ENCODE measurements at places on chromosomes 7 and 10.
A peak's percentile ranks its signal among the peaks of the same experiment; 100 is the strongest.

GRCh38 chr10:5502061-5502521 is 2.7 kb upstream of the CALML5 start:
- no peak for DNase-seq

- DNase-seq, result no peak
Observed at GRCh38 chr7:131642429-131642828, 86.0 kb upstream of the PODXL start.

- no peak for DNase-seq
Observed at GRCh38 chr7:11584406-11585031, 247.5 kb downstream of the THSD7A start.

DNA sequence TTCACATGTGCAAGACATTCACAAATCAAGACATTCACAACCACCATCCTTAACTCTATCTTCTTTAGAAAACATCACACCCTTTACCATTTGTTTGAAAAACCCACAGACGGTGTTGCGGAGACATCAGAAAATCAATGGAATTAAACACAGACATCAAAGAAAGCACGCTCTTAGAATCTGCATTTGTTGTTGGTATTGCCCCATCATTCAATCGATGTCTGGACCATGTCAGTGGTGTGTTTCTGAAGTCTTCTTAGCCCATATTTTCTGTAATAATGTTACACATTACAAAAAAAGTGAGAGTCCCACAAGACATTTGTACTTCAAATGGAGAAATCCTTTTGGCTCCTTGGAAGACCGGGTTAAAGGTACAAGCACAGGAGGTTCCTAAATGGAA is 173.9 kb upstream of the AOAH start:
- no peak for DNase-seq

- no peak for DNase-seq
Observed at GRCh38 chr10:58180666-58181065, 87.0 kb downstream of the IPMK start.

DNA sequence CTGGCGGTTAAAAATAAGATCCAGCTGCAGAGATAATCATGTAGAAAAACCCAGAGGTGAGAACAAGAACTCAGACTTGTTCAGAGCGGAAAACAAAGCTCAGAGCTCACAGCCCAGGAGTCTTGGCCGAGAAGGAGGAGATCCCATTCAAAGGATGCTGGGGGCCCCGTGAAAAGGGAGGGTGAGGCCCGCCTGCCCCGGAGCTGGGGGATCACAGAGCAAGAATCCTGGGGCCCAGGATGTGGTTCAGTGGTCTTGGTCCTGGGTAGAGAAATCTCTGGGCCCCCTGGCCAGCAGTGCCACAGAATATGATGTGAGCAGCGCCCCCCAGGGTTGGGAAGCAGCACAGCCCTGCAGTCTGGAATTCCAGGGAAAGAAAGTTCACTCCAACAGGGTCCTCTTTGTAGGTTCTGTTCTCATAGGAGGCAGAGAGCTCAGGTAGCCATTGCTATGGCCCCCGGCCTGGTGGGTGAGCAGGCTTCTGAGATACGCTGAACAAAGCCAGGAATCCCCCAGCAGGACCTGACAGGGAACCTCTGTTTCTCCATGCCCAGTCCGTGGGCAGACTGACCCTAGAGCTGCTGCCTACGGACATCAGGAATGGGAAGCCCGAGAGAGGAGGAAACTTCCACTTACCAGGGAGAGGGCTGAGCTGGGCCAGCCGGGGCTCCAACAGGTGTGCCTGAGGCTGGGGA is 77.7 kb upstream of the GNA12 start:
- DNase-seq, result no peak

DNA sequence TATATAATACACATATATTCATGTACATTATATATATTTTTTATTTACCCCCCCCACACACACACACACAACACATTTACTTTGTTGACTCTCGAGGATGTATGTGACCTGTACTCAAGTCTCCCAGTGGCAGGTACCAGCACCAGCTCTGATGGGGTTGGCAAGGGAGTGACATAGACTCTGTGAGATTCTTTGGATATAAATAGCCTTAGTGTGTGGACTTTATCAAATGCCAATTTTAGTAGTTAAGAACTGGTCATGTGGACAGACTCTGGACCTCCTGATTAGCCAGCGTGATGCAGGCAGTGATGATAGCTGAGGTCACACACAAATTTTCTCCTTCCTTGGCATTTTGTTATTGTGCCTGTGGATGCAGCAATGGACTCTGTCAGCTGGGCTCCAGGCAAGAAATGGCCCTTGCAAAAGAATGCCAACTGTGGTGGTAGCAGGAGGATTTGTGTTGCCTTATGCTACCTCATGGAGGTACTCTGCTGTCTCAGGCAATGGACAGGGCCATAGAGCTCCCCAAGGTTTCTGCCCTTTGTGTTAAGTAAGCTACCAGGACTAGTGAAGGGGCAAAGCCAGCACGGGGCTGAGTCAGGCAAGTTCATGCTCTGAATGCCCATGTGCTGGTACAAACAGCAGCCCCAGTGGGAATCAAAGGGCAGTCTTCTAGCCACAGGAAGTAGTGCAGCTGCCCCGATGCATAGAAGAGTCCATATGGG is 224.6 kb upstream of the ZWINT start:
- DNase-seq, result no peak

- peak; percentile 21 for DNase-seq
Observed at GRCh38 chr7:159143780-159144757, 598 bp downstream of the VIPR2 start.

DNA sequence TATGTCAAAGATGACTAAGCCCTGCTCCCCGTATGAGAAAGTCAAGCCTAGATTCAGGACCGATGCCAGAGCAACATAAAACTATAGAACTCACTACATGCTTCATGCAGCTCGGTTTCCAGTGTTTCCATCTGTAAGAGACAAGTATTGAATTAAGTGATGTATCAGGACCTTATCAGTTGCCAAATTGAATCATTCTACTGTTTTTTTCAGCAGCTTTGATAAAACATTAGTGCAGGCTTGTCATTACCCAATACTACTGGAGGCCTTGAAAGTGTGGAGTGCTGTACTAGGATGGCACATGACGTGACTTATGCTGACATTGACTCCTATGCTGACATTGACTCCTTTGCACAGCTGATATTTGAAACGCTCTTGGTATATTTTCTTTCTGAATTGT is 10.8 kb upstream of the NRP1 start:
- peak; percentile 33 for DNase-seq

GRCh38 chr10:4144817-4145216 is 359.8 kb upstream of the KLF6 start:
- no peak for DNase-seq

DNA sequence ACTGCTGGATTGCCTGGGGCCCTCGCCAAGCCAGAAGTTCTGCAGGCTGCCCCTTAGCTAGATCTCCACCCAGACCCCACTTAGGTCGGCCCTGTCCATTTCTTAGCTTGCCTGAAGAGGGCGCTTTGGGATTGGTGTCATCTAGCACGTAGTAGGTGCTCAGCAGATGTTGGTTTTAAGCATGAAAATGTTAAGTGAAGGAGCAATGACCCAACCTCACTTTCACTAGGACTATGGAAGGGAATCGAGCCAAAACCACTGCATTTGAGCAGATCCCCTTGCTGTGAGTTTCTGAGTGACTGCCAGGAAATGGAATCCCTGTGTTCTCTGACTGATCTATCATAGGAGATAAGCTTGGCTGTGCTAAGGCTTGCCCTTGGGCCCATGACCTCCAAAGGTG is 131.7 kb upstream of the EEPD1 start:
- DNase-seq, result peak; percentile 18

DNA sequence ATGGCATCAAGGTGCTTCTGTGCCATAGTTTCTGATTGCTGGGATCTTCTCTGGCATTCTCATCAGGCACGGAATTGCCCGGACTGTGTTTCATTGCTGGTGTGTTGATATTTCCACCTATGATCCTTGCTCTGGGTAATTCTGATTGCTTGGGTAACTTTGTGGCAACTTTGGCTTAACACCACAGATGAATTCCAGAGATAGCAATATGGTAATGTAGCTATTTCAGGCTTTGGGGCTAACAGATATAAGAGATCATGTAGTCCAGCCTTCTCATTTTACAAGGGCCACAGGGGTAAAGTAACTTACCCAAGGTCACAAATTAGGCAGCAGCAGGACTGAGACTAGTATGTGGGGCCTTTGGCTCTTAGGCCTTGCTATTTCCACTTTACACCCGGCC is 53.9 kb upstream of the PLPP4 start:
- no peak for DNase-seq

- no peak for DNase-seq
Observed at GRCh38 chr10:42975005-42975493, 101.8 kb upstream of the RET start.

DNA sequence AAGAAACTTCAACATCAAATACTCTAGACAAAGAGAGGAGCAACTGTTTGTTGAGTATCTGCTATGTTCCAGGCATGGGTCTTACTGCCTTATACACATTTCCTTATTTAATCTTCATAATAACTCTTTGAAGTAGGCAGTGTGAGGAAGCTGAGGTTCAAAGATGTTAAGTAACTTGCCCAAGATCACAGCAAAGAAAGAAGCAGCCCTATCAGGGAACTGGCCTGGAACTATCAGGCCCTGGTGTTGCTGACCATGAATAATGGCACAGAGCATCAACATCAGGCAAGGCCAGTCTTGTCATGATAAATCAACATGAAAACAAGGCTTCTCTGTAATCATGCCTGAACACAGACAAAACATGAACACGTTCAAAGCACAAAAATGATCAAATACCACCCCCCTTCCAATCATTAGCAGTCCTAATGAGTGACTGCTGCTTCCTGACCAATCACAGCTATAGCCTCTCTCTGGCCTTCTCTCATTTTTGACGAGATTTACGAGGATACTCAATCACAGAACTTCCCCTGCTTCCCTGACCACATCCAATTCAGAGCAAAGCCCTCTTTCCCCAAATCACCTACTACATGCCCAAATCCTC is 2.3 kb downstream of the GSDME start:
- DNase-seq, result no peak

GRCh38 chr10:26391701-26392695 is 46.1 kb upstream of the APBB1IP start:
- DNase-seq, result no peak

DNA sequence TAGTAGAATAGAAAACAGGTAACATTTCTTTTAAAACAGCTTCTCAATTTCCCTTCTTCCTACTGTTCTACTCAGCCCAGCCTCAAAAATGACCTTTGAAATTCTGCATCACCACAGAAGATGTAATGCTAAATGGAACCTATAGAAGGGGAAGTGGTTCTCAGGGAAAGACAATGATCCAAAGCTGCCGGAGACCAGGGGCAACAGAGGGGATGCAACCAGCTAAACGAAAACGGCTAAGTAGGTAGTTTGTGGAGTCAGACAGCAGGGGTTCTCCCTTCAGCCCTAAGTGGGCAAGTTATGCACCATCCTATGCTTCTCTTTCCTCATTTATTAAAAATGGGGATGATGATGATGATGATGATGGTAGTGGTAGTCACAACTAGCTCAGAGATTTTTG is 214.3 kb downstream of the ELMO1 start:
- DNase-seq, result no peak

DNA sequence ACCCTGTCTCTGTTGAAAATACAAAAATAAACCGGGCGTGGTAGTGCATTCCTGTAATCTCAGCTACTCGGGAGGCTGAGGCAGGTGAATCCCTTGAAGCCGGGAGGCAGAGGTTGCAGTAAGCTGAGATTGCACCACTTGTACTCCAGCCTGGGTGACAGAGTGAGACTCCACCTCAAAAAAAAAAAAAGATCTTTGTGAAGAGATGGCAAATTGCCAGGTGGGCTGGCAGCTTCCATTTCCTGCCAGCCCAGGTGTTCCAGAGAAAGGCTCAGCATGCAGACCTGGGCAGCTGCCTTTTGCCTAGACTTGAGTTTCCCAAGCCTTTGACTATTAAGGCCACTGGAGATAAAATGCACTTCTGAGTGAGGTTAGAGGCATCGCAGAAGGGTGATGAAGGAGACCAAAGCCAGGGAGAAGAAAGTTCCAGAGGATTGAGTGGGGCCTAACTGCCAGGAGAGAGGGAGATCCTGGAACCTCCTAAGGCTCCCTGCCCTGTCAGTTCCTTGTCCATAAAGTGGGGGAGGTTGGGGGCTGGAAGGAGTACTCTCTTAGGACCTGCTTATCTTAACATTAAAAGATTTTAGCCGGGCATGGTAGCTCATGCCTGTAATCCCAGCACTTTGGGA is 10.0 kb upstream of the DDIT4 start:
- no peak for DNase-seq

DNA sequence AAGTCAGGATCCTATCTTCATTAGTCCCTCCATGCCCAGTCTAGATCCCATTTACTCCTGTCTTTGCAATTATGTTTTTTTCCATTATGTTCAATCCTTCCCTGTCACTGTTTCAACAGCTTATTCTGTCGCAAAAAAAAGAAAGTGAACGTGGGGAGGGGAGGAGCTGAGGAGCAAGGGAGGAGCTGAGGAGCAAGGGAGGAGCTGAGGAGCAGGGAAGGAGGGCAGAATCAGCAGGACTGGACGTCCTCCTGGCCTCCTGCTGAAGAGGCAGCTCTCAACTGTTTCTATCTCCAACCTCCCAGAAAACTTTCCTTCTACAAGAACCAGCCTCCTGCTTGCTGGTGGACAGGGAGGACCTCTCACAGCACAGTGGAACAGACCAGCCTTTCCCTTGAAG is 26.0 kb downstream of the LARP4B start:
- DNase-seq, result no peak

DNA sequence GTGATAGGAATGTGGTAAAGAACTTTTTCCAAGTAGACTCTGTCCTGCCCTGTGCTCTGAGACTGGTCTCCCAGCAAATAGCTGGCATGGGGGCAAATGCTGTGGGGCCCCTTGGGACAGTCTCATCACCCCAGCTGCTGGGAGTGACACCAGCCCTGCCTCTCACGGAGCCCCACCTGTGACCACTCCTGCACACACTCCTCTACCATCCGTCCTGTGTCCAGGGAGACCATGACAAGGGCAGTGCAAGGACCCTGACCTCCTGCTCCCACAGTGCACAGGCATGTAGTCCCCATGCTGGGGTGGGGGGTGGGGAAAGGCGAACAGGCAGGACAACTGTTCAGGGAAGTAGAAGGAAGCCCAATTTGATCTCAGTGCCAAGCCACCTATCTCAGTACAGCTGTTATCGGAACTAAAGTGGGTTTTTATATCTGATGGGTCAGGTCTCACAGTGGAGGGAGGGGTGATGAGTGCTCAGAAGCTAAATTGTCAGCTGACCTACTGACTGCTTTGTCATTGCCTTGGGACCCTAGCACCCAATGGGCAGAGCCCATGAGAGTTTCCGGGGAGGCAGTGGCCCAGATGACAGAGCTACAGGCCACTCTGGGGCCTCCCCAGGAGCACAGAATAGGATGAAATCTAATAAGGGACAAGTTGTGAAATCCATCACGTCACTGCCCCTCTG is 24.5 kb downstream of the VSTM4 start:
- DNase-seq, result no peak

GRCh38 chr10:58972576-58973234 is 203.7 kb upstream of the PHYHIPL start:
- no peak for DNase-seq

GRCh38 chr7:47550788-47551470 is 31.0 kb downstream of the TNS3 start:
- no peak for DNase-seq

DNA sequence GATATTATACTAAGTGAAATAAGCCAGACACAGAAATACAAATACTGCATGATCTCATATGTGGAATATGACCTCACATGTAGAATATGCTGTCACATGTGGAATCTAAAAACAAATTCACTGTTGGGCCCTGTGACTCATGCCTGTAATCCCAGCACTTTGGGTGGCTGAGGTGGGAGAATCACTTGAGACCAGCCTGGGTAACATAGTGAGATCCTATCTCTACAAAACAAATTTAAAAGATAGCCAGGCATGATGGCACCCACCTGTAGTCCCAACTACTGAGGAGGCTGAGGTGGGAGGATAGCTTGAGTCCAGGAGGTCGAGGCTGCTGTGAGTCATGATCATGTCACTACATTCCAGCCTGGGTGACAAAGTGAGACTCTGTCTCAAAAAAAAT is 160.3 kb downstream of the PTEN start:
- no peak for DNase-seq

Measured in foreskin fibroblast (primary cell).